ENCODE measurements at places on chromosomes 7 and 10. TPM values are rescaled to one million over a fixed set of nuclear protein-coding genes. Genes with fewer than 3 reads are reported as not detected.

- DNase-seq: no peak
These were observed 136.1 kb downstream of the ICA1 start for GRCh38 chr7:8125680-8126444.

- DNase-seq: no peak
These were observed 14.1 kb downstream of the PDZD8 start for GRCh38 chr10:117360994-117361667.

The ST8SIA6 gene
- not detected for total RNA-seq

DNA sequence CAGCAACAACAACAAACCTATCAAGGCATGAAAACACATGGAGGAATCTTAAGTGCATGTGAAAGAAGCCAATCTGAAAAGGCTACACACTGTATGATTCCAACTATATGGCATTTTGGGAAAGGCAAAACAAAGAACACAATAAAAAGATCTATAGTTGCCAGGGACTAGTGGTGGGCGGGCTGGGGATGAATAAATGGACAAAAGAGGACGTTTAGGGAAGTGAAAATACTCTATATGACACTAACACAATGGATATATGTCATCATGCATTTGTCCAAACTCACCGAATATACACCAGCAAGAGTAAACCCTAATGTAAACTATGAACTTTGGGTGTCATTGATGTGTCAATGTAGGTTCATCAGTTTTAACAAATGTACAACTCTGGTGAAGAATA lies 89.1 kb downstream of the SEMA3E start:
- DNase-seq: no peak

DNA sequence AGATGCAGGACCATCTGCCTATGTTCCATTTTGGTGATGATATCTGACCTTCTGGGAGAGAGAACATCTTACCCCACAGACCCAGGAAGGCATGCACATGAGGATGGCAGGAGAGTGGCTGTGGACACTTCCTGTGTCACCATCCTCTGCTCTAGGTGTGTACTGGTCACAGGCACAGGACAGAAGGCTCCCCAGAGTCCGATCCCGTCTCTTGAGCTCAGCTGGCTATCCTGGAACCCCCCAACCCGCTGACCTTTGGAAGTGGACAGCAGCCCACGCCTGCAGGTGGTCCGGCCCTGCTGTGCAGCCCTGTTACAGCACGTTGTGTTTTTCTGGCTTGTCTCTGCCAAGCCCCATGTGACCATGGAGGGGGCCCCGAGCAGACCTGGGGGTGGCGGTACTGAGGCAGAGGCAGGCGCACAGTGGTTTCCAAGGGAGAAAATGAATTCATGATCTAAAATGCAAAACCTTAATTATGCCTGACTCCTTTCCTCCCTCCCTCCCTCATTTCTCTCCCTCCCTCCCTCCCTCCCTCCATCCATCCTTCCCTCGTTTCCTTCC lies 178.8 kb downstream of the CUX1 start:
- no peak for DNase-seq

Data from ovary (tissue), 10 donors.